ENCODE measurements at places on chromosomes 12 and 14.
A peak's percentile ranks its signal among the peaks of the same experiment; 100 is the strongest.

DNA sequence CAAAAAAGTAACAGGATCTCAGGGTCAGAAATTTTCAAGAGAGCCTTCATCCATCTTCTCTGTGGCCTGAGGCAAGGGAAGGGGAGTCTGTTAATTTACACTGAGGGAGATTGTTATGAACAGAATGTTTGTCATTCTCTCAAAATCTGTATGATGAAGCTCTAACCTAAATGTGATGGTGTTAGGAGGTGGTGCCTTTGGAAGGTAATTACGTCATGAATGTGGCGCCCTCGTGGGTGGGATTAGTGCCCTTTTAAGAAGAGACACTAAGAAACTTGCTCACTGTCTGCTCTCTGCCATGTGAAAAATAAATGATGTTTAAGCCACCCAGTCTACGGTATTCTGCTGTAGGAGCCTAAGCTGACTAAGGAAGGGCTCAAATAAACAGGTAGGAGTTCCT is 521.6 kb downstream of the SNAPC1 start:
- no peak for DNase-seq

- DNase-seq = peak; percentile 84
These were observed 38.2 kb upstream of the STAB2 start for GRCh38 chr12:103548622-103549601.

DNA sequence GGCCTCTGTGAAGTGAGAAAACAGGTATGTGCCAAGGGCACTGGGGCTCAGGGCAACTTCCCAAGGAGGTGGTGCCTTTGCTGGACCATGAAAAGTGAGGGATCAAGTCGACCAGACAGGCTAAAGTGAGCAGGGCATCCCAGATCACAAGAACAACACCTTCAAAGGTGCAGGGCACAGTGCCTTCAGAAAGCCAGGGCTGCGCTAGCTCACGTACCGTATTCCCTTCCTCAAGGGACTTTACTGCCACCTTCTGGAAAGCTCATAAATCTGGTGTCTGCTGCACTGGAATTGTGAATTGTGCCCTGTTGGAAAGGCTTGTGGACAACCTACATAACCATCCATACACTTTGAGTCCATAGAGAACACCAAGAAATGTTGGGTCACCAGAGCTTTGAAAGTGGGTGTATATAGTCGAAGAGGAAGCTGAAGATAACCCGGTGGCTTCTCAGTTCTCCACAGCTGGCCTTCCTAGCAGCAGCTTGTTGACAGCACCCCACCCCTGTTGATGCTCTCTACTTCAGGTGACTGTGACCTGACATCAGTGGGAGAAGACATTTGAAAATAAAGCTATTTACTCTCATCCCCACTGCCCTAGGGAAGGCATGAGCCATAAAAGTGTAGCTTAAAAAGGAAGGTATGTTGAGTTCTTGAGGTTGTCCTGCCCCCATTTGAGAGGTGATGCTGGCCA is 24.5 kb downstream of the FIGNL2 start:
- peak; percentile 88 for DNase-seq

GRCh38 chr14:58663494-58664111 is 25.8 kb downstream of the DACT1 start:
- no peak for DNase-seq

DNA sequence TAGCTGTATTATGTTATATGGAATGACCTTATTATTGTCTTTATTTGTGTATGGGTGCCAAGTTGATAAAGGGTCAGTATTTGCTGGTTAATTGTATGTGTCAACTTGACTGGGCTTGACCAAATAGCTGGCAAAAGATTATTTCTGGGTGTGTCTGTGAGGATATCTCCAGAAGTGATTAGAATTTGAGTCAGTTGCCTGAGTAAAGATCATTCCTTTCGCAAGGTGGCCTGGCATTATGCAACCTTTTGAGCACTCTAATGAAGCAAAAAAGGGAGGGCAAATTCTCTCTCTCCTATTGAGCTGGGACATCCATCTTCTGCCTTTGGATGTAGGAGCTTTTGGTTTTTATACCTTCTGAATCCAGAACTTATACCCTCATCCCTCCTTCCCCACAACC is 82.2 kb downstream of the ATXN7L3B start:
- DNase-seq = no peak

- DNase-seq = no peak
These were observed 1.6 kb upstream of the HOXC12 start for GRCh38 chr12:53952871-53953734.

GRCh38 chr12:58095002-58095401 is 153.6 kb downstream of the ATP23 start:
- DNase-seq = no peak

DNA sequence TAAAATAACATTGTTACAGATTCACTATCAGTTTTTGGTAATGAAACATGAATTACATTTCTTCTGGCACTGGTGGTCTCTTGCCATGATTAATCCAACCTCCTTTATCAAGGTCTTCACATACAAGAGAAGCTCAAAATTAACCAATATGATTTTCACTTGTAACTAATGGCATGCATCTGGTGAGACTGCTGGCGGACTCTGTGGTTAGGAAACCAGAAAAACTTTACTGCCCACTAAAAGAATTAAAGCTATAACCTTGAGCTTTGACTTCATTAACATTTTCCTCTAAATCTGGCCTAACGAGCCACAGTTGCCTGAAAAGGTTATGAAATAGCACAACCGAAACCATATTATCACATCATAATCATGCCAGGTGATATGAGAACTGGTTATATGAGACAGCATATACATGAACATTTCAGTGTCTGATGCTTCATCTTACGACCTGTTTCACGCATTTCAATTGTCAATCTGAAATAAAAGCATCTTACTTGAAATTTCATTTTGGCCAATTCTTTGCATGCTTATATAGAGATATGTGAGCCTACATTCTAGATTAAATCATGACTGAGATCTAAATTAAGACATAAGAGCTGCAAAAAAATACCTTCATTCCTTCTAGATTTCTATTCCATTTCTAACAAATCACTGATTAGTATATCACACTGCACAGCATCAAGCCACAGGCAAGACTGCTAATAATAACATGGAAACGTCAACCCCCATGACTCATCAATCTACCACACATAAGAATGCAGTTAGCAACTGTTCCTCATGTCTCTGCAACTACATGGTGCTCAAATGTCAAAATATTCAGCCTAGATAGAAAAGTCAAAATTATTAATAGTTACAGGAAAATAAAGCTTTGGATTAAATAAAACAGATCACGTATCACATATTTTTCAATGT is 89.3 kb downstream of the OSBPL8 start:
- peak; percentile 31 for DNase-seq

DNA sequence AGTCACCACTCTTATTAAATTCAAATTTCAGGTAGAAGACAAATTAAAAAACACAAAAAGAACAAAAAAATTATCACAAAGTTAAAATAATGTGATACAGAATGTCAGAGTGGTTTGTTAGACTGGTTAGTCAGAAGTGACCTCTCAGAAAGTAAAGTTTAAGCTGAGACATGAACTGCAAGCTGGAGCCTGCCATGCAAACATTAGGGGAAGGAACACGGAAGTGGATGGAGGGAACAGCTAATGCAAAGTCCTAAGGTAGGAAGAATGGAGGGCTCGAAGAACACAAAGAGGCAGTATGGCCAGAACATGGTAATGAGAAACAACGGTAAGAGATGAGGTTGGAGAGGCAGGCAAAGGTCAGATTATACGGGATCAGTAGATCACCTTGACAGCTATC is 41.7 kb downstream of the WDHD1 start:
- no peak for DNase-seq

GRCh38 chr12:55965941-55966407 is at the start of gene PMEL:
TSS of gene PMEL (minus strand) at chr12:55966042. CDS start at chr12:55966011, 31 bp downstream.
- no peak for DNase-seq

DNA sequence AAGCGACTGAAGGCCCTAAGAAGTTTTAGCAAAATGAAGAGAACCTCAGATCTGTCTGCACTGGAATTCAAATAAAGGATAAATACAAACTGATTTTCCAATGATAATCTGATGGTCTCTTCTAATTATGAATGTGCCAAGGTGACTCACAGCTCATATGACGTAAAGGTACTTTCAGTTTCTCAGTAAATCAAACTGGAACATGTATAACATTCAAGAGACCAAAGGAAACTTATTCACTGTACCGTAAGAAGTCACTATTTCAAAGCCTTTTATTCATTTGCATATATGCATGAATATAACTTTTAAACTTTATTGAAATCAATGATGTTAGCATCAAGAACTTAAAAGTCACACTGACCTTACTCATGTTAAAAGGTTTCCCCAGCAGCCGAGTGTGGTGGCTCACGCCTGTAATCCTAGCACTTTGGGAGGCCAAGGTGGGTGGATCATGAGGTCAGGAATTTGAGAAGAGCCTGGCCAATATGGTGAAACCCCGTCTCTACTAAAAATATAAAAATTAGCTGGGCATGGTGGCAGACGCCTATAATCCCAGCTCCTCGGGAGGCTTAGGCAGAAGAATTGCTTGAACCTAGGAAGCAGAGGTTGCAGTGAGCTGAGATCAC is 52.2 kb downstream of the ATXN2 start:
- DNase-seq = no peak

- peak; percentile 66 for DNase-seq
These were observed 77.9 kb upstream of the PWP1 start for GRCh38 chr12:107607464-107608392.

DNA sequence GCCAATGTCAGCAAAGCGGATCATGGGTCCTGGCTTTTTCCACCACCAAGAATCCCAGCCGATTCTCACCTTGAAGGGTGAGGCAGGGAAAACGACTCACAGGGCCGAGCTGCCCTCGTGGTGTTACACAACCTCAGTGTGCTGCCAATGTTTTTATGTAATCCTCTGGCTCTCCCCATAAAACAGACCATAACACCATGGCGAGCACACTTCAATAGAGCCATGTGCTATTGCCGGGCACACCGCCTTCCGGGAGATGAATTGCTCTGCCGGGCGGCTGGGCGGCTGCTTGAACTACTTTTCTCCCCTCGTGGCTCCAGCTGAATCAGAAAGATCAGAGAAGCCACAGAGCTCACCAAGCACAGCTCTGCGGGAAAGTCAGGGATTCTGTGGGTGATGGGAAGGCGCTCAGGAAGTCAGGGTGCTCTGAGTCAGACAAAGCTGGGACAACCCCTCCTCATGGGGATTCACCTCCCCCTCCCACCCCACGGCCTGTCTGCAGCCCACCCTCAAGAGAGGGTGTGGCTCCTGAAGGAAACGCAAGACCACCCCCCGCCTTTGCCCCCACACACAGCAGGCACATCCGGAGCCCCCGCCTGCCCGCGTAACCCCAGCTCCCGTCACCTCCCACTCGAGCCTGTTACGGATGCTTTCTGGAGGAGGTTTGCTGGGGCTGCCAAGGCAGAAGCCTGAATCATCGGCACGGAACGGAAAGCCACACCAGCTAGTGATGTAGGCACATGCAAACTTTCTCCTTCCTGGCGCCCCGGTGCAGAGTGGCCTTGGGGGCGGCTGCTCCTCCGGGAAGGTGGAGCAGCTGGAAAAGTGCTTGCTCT is 1.8 kb downstream of the GALNT9 start:
- DNase-seq = peak; percentile 26

DNA sequence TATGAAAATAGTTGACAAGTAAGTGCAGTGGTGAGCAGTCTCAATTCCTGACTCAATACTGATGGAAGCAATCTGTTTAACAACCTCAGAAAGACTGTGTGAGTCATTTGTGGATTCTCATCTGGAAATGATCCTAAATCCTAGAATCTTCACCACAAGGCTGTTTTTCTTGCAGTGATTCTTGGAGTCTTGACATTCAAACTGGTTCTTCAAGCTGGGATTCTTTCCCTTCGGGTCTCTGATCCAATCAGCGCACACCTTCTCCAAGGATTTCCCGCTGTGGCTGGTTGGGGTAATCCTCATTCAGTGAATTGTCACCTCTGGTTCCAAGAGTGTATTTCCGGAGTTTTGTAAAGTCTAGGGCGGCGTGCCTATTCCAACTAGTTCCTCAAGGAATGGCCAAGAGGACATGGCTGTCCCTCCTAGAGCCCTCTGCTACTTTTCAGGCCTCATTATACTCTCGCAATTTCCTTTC is 37.7 kb upstream of the FOXJ2 start:
- DNase-seq = no peak

- DNase-seq = no peak
These were observed 1.3 kb downstream of the FBXO33 start for GRCh38 chr14:39430762-39431415.

DNA sequence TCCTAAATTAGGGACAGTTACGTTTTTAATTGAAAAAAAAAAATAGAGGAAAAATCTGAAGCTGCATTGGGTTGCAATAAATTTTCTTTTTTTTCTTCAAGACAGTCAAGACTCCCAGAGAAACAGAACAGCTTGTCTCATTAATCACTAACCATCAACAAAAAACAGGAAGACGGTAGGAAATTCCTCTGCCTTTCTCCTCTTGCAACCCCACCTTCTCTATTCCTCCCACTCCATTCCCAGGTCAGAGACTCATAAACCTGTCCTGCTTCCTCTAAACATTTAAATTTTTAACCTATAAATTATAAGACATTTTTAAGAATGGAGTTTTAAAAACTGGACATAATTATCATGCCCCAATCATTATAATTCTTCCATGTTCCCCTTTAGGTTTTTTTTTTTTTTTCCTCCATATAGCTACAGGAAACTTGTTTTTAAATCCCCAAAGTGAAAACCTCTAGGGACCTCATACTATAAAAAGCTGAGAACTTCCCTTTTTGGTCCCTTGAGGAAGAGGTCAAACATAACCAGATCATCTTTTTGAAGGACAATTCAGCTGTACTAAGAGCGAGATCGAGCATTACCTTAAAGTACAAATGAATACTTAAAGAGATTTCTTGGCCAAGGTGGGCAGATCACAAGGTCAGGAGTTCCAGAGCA is 36.0 kb downstream of the CPM start:
- no peak for DNase-seq

GRCh38 chr12:38771871-38772270 is 133.5 kb downstream of the CPNE8 start:
- no peak for DNase-seq

GRCh38 chr14:93954900-93955849 is 21.2 kb downstream of the ASB2 start:
- peak; percentile 47 for DNase-seq

- peak; percentile 69 for DNase-seq
These were observed at the start of gene SVOP for GRCh38 chr12:109020796-109021380. TSS of gene SVOP (minus strand) at chr12:109021068. CDS start at chr12:109020868, 200 bp downstream.

DNA sequence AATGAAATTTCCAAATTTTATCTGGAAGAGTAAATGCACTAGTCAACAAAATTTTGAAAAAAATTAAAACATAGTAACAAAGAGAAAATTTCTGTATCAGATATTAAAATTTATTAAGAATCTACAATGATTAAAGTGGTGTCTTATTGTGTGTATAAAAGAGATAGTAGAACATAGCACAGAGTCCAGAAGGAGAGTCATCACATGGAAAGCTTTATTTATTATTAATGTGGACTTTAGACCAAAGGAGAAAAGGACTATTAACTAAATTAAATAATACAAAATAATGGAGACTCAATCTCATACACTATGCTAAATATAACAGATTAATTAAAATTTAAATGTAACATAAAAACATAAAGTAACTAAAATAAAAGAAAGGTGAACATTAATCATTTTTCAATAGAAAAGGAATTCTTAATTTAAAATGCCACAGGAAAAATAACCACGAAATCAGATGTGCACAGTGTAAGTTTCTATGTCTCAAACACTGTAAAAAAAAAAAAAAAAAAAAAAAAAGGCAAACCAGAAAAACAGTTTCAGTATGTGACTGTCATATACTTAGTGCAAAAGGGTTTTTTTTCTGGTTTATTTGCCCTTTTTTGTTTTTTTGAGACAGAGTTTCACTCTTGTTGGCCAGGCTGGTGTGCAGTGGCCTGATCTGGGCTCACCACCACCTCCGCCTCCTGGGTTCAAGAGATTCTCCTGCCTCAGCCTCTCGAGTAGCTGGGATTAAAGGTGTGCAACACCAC is 95.4 kb downstream of the MYF5 start:
- DNase-seq = no peak

- no peak for DNase-seq
These were observed 9.5 kb upstream of the NR4A1 start for GRCh38 chr12:52041695-52042123.

GRCh38 chr14:88380405-88380804 is 5.1 kb upstream of the SPATA7 start:
- peak; percentile 43 for DNase-seq

Data from pons (tissue), 1 donor.